ENCODE measurements at places on chromosomes 6 and 20.
A peak's percentile ranks its signal among the peaks of the same experiment; 100 is the strongest.

DNA sequence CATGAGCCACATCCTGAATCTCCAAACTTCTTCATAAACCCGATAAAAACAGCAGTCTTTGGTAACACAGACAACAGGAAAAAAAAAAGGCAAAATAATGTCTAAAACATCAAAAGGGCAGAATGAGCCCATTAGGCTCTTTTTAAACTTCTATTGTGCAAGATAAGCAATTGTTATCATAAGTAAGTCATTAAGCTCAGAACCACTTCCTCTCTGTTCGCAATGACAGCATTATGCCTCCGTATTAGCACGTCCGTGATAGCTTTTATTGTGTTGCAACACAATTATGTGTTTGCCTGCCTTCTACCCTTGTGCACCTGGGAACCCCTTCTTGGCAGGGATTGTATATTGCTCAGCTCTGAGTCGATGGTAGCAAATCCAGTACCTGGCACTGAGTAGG lies 147.1 kb downstream of the LRFN2 start:
- no peak for DNase-seq

GRCh38 chr20:2879146-2879545 lies 5.9 kb downstream of the PTPRA start:
- no peak for DNase-seq

DNA sequence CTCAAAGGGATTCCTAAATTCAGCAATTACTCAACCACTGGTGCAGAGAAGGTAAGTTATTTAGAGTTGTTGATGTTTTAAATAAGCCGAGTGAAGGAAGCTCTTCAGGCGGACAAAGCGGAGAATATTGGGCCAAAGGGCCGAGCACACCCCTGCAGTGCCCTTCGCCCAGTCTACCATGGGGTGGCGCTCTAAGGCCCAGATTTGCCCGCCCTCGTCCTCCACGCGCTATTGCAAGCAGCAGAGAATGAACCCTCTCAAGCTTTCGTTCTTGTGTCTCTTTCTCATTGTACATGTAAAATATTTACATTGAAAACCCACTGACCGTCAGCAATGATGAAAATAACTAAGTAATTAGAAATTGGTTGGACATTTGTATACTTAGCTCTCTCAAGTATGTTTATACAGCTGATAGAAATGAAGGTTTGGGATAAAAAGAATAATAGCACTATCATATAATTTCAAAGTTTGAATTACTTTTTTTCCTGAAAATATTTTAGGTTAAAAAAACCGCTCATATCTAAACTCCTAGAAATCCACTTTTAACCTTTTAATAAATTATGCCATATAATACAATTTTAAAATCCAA lies 195.0 kb upstream of the CEP162 start:
- DNase-seq, result peak; percentile 66

DNA sequence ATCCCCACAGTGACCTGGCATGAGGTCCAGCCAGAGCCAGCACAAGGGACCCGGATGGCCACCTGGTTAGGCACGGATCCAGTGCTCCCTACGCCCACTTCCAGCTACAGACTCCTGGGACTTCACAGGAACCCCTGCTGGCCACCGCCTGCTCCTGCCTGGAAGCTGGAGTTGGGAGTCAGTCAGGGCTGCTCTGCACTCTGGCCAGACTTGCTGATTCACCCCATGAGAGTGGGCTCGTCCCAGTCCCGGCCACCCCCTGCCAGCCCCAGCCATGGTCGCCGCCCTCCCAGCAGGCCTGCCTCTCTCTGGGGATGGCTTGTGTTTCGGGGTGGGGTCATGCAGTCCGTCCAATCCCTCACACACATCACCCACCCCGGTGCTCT lies 125.8 kb downstream of the DLL1 start:
- DNase-seq, result peak; percentile 45

- DNase-seq, result no peak
Observed at GRCh38 chr6:150598858-150599198, 857 bp upstream of the PLEKHG1 start.

DNA sequence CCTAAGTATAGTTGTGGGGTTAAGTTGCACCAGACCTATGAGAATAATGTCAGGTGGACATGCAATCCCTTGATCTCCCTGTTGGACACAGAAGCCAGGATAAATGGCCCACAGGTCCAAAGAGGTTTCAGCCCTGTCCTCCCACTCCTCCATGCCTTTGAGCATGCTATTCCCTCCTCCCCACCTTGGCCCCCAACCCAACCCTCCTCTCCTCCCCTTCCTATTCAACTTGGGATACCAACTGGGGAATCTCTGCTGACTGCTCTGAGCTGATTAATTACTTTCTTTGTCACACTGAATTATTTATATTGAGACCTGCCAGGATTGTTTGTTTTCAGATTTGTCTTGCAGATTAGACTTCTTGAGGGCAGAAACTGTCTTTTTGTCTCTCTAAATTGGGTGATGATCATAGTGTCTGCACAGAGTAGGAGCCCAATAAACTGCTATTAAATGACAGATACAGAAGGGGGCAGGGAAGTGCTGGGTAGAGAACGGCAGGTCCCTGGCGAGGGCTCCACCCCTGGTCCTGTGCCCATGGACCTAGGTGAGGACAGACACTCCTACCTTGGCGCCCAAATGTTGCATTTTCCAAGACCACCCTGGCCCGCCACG lies 120.9 kb downstream of the UNC5CL start:
- no peak for DNase-seq

DNA sequence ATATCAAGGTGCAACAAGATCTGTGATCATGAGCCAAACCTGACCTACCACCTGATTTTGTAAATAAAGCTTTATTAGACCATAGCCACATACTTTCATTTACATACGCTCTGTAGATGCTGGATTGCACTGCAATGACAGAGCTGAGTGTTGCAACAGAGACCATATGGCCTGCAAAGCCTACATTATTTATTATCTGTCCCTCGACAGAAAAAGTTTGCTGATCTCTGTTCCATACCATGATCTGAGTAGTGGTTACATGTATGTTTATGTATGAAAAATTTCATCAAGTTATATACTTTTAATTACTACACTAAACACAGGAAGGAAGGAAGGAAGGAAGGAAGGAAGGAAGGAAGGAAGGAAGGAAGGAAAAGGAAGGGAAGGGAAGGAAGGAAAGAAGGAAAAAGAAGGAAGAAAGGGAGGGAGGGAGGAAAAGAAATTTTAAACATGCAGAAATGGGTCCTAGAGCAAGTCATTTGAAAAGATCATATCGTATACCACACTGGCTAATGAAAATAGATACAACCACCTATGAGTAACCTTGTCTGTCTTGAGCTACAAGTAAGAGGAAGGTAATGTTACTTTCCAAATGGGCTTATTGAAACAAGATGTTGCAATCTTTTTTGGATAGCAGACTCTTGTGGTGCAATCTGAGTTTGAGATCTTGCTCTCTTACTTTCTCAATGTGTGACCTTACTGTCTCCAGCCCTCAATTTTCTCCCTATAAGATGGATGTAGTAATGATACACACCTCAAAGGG lies 441.0 kb downstream of the KIF16B start:
- no peak for DNase-seq

DNA sequence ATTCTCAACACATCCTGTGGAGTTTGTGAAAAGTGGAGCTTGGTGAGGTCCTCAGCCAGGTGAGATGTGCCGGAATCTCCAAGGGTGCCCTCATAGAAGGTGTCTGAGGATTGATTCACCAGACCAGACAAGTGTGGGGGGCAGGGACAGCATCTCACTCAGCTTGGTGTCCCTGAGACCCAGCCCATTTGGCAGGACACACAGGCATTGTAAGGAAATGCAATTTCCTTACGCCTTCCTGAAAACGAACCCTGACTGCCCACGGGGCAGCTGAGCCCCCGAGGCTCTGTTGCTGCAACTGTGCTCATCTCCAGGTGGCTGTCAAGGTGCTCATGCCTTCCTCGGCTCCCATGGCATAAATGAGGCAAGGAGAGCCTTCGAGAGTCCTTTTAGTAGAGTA lies 33.4 kb downstream of the FOXC1 start:
- no peak for DNase-seq

DNA sequence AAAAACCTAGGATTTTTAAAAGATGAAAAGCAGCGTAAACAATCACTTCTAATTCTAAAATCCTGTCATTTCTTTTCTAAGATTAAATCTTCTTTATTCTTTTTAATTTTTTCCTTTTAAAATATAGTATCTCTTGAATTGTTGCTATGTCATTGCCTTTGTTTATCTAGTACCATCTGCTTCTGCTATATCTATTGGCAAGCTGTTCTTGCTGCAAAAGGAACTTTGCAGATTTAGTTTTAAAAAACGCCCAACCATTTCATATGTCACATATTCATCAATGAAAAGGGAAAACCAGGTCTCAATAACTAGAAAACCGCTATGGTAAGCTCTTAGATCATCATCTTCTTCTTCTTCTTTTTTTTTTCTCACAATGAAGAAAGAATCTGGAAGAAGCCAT lies 11.5 kb upstream of the EEF1A1 start:
- DNase-seq, result no peak

DNA sequence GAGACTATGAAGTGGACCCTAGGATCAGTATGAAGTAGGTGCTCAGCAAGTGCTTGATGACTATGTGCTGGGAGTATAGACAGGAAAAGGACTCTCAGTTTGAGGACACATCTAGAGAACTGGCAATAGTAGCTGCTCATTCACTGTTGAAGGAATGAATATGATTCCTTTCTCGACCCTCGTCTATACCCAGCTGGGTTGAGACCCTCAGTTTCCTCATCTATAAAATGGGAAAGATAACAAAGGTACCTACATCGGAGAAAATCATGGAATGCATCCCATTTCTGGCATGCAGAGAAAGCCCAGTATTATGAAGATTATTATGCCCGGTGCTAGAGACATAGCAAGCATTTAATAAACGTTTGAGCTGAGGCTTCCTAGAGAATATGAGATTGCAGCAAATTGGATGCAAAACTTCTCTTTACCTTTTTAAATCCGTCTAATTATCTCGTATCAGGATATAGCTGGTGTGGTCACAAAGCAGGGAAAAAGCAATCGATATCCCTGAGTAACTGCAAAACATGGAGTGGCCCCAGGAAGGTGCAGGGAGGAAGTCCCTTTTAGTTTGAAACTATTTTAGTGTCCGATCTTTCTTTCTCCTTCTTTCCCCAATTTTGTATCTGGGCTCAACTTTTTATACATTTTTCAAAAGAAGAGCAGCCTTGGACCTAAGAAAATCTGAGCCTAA lies 2.8 kb upstream of the PCK1 start:
- DNase-seq, result no peak

Measured in mesendoderm (in vitro differentiated cells).